Upper lobe of left lung (tissue), 6 donors: ENCODE measurements at places on chromosomes 16 and 17. TPM values are rescaled to one million over a fixed set of nuclear protein-coding genes. Genes with fewer than 3 reads are reported as not detected.

Gene KLHL10
- not detected for total RNA-seq

Gene G6PC1
- total RNA-seq: not detected

DNA sequence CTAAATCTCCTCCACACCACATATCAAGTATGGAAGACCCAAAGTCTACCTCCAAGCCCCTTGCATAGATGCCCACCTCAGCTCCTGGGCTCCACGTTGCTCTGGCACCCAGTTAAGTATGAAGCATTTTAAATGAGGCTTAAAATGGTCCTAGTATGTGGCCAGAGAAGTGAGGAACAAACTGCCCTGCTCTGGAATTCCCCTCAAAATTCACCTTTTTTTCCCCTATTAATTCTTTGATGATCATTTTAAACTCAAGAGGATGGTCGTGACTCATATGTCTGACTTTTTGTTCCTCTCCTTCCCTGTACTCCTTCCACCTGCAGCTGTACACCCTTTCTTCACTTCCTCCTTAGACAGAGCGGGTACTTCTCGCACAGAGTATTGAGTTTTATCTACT lies 234.5 kb upstream of the MYOCD start:
- H3K36me3 ChIP-seq: no peaks in the 10 kb centered on the region
- H3K27ac ChIP-seq: no peak overlapping the region
- no peaks in the 10 kb centered on the region for H3K27me3 ChIP-seq
- no peak for DNase-seq
- H3K4me1 ChIP-seq: no peaks in the 10 kb centered on the region

DNA sequence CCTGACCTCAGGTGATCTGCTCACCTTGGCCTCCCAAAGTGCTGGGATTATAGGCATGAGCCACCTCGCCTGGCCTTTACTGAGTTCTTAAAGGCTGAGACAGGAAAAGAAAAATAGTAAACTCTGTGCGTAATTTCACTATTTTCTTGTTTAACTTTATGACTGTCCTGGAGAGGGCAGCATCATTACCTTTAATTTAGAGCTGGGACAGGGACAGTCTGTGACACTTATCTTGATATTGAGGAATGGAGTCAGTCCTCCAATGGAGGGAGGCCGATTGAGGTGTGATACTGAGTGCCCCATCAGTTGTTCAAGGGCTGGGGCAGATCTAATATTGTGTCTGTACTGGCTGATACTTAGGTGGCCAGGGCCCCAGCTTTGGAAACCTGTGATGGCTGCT lies 21.5 kb upstream of the SPN start:
- H3K27ac ChIP-seq: no peak overlapping the region
- DNase-seq: no peak
- no peaks in the 10 kb centered on the region for H3K36me3 ChIP-seq
- no peak overlapping the region for H3K4me3 ChIP-seq
- H3K27me3 ChIP-seq: no peaks in the 10 kb centered on the region

GRCh38 chr16:62036802-62037135 lies 531 bp upstream of the CDH8 start:
- DNase-seq: no peak
- H3K27ac ChIP-seq: no peak overlapping the region
- H3K4me1 ChIP-seq: no peaks in the 10 kb centered on the region
- peaks cover 18% of the 10 kb centered on the region for H3K27me3 ChIP-seq
- no peak overlapping the region for H3K4me3 ChIP-seq

DNA sequence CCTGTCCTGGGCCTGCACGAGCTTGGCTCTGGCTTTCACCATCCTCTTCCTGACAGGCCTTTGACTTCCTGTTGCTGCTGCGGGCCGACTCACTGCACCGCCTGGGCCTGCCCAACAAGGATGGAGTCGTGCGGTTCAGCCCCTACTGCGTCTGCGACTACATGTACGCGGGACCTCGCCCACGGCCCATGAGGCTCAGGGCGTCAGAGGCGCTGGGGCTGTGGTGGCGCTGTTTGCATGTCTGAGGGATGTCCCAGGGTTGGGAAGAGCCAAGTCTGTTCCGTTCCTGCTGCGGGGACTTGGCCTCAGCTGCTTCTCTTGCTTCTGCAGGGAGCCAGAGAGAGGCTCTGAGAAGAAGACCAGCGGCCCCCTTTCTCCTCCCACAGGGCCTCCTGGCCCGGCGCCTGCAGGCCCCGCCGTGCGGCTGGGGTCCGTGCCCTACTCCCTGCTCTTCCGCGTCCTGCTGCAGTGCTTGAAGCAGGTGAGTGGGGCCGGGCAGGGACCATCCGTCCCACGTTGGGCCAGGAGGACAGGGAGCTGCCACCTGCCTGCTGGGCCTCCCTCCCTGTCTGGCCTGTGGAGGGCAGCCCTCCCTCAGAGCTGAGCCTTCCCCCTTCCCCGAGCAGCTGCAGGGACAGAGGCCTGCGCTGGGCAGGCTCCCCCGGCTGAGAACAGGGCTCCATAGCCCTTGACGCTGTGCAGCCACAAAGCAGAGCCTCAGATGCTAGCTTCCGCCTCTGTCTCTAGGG lies 23.8 kb downstream of the TSC2 start:
- DNase-seq: no peak
- peaks cover 98% of the 10 kb centered on the region for H3K36me3 ChIP-seq
- no peak overlapping the region for H3K27ac ChIP-seq
- no peak overlapping the region for H3K4me3 ChIP-seq

DNA sequence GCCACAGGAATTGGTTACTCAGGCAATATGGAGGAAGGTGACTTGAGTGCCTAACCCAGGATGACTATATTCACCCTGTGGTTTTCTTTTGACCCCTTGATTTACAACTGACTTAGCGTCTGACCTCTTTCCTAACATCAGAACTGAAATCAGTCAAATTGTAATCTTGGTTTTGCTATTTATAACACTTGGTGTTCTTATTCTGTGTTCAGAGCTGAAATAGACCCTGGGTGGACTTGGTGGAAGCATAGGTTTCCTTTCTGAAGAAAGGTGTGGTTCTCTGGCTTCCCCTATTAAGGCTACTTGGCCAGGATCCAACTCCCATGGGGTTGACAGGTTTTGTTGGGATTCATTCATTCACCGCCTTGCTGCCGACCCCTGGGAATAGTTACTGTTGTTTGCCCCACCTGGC lies 80.8 kb downstream of the CLEC16A start:
- H3K4me3 ChIP-seq: no peak overlapping the region
- no peak overlapping the region for H3K27ac ChIP-seq
- H3K27me3 ChIP-seq: no peaks in the 10 kb centered on the region
- H3K4me1 ChIP-seq: no peaks in the 10 kb centered on the region
- peaks cover 75% of the 10 kb centered on the region for H3K36me3 ChIP-seq

DNA sequence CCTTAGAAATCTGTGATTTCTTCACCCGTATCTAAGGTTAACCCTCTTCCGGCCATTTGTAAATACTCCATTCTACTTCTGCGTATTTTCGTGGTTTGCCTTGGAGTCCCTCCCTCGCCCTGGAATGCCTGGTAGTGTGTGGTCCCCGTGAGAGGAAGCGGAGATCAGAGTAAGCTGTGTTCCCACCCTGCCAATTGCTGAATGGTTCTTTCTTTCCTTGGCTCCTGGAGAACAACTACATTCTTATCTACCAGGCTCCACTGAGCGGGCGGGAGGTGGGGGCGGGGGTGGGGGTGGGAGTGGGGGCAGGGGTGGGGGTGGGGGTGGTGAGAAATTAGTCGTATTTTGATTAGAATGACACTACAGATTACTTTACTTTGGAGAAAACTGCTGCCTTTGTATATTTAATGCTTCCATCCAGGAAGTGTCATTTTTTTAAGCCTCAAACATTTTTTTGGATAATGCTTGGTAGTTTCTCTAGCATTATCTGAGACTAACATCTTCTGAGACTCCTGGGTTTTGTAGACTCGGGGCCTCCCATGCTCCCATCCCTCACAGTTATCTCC lies 20.9 kb upstream of the FASN start:
- H3K4me1 ChIP-seq: peaks cover 6% of the 10 kb centered on the region
- H3K27me3 ChIP-seq: no peaks in the 10 kb centered on the region
- no peak overlapping the region for H3K4me3 ChIP-seq
- no peaks in the 10 kb centered on the region for H3K36me3 ChIP-seq

- no peak overlapping the region for H3K4me3 ChIP-seq
- H3K27me3 ChIP-seq: no peaks in the 10 kb centered on the region
- no peak for DNase-seq
- H3K27ac ChIP-seq: no peak overlapping the region
- H3K4me1 ChIP-seq: peaks cover 22% of the 10 kb centered on the region
- peaks cover 54% of the 10 kb centered on the region for H3K36me3 ChIP-seq
These were observed 12.8 kb downstream of the CTRB1 start for GRCh38 chr16:75231570-75231969.
